ENCODE measurements at places on chromosomes 12 and 14.

DNA sequence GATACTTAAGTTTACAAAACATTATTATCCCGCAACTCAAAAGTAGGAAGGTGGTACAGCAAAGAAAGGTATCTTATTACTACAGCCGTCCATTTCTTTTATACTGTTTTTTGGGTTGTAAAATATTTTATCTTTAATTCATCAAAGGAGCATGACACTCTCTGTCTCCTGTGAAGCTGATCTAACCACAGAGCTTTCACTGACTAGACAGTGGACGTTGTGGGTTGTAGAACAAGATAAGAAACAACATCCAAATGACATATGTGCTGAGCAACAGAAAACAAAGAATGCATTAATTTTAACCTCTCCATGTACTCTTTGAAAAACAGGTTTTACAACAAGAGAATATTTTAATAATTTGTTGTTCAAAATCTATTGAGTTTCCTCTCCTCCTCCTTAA lies 195.9 kb upstream of the FBXO33 start:
- no peak for DNase-seq

GRCh38 chr14:68670359-68670715 lies 122.5 kb downstream of the ZFP36L1 start:
- no peak for DNase-seq

DNA sequence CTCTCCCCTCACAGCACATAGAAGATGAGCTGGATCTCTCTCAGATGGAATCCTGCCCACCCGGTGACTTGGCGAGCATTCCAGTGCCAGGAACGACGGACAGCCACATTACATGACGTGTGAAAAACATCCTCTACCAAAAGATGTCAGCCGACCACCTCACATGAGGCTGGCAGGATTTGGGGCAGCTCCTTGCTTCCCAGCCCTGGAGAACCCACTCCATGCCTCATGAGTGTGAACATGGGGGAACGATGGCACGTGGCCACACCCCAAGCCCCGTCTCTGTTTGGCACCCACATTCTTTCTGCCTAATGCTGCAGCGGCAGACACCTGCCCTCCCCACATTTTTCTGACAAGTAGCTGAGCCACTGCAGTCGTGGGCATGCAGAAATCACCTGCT lies 202.5 kb downstream of the CALM1 start:
- DNase-seq = no peak

DNA sequence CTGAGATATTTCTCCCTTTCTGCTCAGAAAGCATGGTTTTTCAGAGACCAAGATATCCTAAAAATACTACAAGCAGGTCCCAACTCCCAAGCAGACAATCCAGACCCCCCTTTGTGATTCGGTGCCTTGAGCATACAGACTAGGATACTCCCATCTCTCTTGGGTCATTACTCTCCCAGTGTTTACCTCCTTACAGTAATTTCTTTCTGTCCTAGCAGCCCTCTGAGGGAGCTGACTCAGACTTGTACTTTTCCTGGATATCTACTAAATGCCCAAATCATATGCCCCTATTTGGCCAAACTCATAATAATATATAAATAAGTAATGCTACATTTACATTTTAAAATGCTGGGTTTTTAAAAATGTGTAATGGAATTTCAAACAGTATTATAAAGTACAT lies 355.6 kb downstream of the LRIG3 start:
- DNase-seq = no peak

DNA sequence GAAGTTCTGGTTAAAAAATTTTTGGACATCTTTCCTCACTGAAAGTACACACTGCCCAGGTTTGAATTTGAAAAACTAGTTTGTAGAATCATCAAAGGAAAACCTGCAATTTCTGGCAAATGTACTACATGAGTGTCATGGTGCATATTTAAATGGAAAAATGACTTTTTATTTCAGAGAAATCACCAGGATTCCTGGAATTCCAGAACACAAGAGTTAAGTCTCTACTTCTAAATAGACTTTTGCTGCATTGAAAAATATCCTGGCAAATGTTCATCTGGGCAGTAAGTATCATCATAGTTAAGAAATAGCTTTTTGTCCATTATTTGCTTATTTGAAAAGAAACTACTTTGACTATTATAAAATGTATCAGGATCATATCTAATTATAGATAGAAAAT lies 275.1 kb downstream of the PRKD1 start:
- DNase-seq = no peak

GRCh38 chr14:51996148-51996746 lies 6.9 kb downstream of the RTRAF start:
- DNase-seq = no peak

- DNase-seq = no peak
Measured at GRCh38 chr14:22572562-22573058, 16.4 kb downstream of the DAD1 start.

DNA sequence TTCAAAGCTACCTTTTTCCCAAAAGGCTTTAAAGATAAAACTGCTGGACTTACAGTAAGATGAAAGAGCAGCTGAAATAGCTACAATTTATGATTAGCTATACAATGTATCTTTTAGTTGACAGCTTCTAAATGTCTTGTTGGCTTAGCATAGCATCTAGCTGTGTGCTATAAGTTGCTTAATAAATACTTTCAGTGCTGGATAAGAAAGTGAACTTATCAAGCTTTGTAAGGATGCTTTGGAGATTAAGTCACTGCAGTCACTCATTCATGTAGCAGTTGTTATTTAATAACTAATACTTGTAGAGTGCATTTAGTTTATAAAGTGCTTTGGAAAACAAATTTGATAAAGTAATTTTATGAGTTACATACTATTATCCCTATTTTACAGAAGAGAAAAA lies 14.6 kb downstream of the CFAP54 start:
- DNase-seq = no peak

DNA sequence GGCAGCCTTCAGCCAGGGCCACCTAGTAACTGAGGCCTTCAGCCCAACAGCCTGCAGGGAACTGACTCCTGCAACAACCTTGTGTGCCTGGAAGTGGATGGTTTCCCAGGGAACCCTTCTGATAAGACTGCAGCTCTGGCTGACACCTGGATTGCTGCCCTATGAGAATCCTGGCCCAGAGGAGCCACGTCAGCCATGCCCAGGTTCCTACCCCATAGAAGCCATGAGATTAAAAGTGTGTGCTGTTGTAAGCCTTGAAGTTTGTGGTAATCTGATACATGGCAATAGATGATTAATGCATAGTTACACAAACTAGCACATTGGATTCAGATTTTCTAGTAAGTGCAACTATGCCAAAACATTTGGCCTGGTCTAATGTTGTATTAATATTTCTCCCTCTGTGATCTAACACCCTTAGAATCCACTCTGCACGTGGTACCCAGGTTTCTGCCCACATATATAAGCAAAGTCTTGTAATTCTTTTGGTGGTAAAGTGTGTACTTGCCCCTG lies 64.8 kb upstream of the BEGAIN start:
- no peak for DNase-seq

DNA sequence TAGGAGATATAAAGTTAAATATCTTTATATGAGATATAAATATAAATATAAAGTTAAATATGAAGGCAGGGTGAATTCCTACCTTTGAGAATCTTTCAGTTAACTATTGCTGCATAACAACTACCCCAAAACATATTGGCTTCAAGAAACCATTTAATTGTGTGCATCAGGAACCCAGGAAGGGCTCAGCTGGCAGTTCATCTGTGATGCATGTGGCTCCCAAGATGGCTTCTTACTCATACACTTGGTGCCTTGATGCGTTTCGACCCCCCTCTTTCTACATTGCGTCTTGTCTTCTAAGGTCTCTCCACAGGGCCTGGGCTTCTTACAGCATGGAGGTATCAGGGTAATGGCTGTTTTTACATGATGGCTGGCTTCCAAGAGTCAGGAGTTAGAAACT lies 253.9 kb upstream of the CRY1 start:
- DNase-seq = no peak

DNA sequence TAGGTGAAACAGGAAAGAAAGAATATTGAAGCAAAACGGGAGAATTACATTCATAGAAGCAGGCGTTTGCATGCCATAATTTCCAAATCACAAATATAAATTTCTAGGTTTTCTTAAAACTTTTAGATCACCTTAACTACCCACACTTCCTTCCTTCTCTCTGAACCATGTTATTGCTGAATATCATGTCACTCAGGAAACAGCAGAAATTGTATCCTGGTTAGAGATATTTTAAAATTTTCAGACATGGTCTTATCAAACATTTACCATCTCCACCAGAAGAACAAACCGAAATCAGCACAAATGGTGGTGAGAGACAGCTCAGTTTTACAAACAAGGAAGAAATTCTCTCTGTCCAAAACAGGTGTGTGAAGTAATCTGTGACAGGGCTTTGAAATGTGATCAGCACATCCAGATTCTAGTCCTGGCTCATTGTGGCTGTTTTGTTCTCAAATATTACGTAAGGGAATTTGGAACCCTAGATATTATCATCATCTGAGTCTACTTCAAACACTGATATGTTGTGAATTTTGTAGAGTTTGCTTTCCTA lies 16.3 kb downstream of the TESPA1 start:
- no peak for DNase-seq

- DNase-seq = no peak
Measured at GRCh38 chr14:44180975-44181374, 326.1 kb downstream of the FSCB start.

DNA sequence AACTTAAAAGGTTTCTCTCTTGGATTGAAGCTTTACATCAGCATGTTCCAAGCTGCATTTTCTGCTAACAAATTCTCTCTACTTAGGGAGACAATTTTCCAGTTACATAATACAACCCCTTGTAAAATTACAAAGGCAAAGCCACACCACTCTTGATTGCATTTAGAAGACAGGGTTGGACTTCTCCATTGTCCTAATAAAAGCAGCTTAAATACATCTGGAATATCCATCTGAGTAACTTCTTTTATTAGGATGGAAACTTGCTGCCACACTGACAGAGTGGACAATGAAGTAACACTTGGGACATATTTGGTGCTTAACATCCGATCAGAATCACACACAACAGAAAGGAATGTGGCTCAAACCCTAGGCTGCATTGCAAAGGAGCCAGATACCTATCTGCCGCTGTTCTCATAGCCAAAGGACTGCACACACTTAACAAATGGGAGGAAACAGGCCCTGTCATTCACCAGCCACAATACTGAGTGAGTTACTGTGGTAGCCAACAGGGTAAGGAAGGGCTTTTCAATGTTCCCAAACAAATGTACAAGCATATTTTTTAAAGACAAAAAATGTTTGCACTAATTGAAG lies 157.2 kb downstream of the PAX9 start:
- DNase-seq = no peak

DNA sequence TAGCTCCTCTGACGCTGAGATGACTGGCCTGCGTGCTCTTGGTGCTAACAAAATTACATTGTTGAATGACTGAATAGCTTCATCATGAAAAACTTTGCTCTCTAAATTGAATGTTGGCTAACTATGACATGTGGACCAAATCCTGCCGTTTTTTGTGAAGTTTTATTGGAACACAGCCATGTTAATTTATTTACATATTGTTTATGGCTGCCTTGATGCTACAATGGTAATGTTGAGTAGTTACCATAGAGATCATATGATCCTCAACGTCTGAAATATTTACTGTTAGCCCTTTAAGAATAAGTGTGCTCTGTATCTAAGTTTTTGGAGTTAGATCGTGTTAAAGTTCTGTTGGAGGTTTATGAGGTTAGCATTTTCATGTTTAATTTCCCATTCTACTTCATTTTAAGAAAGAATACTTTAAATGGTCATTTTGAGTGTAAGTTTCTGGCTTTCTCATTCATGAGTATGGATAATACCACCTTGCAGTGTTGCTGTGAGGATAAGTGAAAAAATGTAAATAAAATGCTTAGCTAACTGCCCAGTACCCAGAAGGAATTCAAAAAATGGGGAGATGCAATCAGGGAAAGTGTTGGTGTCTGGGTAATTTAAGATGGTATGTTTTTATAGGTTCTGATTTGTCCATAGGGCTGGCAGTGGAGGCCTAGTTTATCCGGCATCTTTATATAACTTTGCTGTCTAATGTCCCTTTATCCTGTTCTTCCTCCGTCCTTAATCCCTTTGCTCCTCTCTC lies 35.3 kb downstream of the NUBPL start:
- no peak for DNase-seq

DNA sequence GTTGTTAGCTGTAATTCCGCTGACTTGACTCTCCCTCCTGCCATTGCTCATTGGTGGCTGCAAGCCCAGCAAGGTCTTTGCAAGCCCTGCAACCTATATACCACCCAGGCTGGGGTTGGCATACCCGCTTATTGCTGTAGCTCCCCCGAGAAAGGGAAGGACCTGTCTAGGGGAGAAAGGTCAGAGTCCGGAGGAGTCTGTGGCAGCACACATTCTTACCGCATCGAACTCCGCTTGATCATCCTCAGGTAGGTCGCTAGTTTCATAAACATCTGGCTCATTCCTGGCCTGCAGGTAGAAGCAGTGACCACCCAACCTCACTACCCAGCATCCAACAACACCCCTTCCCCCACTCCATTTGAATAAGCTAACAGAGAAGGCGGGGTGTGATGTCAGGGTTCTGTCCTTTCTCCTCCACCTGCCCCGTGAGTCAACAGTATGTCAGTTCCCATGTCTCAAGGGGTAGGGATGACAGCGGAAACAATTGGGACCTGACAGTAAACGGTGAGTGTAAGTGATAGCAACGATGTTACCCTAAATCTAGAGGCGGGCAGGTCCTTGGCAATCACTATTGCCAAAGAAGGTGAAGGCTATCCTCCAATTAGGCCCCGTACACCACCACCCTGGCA lies 1.1 kb downstream of the DCTN2 start:
- DNase-seq = no peak

- no peak for DNase-seq
Measured at GRCh38 chr12:101902641-101903040, 25.3 kb downstream of the DRAM1 start.

DNA sequence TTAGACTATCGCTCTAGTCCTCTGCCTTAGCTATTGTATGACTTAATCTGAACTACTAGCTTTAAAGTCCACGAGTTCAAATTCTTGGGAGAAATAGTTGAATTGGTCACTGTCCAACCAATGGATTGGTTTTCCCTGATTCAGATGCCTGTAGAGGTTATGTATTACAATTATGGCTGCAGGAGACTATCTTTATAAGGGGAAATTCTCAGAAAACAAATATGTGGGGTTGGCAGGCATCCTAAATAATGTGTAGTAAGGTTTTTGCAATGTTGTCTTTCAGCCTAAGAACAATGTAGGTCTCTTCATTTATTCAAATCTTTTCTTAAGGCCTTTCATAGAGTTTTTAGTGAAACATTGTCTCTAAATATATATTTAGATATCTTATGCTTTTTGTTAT lies 26.9 kb downstream of the MYRFL start:
- no peak for DNase-seq

GRCh38 chr12:15721316-15722115 lies 67.7 kb downstream of the EPS8 start:
- no peak for DNase-seq

GRCh38 chr12:32893458-32893857 lies 3.1 kb downstream of the PKP2 start:
- no peak for DNase-seq

DNA sequence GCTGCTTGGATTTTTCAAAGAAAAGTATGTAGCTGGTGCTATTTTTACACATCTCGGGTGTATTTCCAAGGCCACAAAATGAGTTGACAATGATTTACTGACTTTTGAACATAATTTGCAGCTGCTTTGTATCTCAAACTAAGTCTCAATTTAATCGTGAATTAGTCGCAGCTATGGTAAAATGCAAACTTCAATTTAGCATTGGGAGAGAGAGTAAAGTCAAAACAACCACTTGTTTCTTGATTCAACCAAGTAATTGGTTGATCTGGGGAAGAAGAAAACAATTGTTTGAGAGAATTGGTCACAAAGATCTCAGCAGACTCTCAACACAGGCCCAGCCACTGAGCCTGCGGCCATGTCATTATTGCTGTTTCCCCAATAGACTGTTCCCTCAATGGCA lies 75.0 kb upstream of the DYRK2 start:
- no peak for DNase-seq

GRCh38 chr12:32273712-32274111 lies 125.6 kb upstream of the FGD4 start:
- DNase-seq = no peak
